ENCODE measurements at places on chromosomes 11 and 22.

- DNase-seq, result no peak
Observed at GRCh38 chr22:24969560-24970301, 17.2 kb downstream of the KIAA1671 start.

- no peak for DNase-seq
Observed at GRCh38 chr11:79609511-79609910, 168.7 kb upstream of the TENM4 start.

- no peak for DNase-seq
Observed at GRCh38 chr22:35651085-35651484, 2.8 kb downstream of the APOL6 start.

- DNase-seq, result no peak
Observed at GRCh38 chr22:45228401-45228754, 12.3 kb downstream of the KIAA0930 start.

GRCh38 chr11:116137753-116138152 lies 633.5 kb upstream of the CADM1 start:
- no peak for DNase-seq

- DNase-seq, result no peak
Observed at GRCh38 chr22:30398685-30399680, 2.2 kb downstream of the SEC14L2 start.

- no peak for DNase-seq
Observed at GRCh38 chr22:42327462-42328129, 57.1 kb upstream of the TCF20 start.

DNA sequence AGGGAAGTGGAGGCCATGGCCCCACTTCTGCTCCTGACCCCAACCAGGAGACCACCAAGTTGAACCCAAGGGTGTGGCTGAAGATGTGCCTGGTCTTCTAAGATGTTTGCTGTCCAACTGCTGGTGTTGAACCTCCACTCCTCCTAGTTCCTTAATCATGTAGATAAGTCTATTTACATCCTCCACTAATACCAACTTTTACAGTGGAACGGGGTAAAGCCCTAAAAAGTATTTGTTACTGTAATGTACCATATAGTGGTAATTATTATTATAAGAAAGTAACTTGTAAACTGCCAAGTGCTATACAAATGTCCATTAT lies 19.0 kb upstream of the RASSF10 start:
- DNase-seq, result no peak

DNA sequence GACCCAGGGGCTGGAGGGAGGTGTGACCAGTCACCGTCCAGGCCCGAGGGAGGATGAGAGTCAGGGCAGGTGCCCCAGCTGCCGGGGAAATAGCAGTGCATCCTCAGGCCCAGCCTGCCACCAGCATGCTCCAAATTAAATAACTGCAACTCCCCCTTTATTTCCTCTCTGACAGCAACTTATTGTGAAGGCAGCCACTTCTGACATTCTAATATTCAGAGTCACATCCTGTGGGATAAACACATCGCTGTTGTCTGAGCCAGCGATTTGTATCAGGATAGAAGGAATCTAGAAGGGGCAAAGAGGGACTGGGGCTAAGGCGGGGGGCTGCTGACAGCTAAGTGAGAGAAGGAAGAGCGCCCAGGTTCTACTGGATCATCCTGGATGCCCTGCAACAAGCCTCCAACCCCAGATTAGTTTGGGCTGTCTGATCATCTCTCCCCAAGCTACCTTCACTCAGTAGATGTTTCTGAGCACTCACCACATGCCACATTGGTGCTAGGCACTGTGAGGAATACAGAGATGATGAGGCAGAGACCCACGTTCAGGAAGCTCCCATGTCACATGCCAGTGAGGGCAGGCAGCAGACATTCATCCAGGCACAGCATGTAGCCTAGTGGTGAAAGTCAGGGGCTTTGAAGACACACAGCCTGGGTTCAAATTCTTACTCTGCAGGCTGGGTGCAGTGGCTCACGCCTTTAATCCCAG lies 214.1 kb downstream of the BUD13 start:
- no peak for DNase-seq

DNA sequence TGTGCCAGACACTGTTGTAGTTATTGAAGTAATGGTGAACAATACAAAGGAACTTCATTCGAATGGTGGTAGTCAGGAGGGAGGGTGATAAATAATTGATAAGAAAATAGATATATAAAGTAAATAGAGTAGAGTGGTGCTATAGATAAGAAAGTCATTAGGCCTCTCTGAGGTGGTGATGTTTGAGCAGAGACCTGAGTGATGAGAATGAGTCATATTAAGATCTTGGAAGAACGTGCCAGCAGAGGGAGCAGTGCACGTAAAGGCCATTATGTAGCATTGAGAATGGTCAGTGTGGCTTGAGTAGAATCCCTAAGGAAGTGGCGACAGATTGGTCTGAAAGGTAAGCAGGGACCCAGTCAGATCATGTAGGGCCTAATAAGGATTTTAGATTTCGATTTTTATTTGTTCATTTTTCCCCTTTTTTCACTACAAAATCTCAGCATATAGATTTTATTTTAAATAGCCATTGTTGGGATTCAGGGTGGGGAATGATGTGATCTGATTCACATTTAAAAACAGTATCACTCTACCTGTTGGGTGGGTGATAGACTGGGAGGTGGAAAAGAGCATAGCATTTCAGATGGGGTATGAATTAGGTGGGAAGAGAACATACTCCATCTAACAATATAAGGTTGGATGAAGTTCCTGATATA lies 44.7 kb downstream of the CCDC90B start:
- peak; percentile 48 for DNase-seq

DNA sequence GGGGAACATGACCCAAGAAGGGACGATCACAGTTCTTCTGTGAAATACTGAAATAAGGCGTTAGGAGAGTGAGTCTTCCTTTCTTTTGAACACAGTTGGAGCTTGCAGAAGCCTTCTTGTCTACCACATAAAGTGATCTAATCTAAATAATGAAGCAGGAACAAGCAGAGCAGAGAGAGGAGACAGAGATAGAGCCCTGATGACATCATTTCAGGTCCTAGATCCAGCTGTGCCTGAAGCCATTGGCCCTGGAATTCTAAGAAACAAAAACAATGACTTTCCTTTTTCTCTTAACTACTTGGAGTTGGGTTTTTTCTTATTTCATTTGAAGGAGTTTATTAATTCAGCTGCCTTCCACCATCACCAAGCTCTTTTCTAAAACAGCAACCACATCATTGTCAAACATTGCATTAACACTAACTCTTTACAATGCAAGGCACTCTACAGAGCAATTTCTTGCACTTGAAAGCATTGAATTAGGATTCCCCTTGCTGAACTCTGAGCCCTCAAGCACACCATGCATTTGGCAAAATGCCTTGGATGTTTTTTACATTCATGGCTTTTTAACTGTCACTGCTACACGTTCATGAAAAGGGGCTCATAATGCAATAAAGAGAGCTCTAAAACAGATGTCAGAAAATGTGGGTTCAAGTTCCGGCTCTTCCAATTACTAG lies 117.2 kb upstream of the TIMP3 start:
- no peak for DNase-seq

- DNase-seq, result no peak
Observed at GRCh38 chr11:112554586-112554985, 293.9 kb upstream of the PLET1 start.

GRCh38 chr11:2151500-2152257 lies 9.3 kb downstream of the INS start:
- peak; percentile 88 for DNase-seq

DNA sequence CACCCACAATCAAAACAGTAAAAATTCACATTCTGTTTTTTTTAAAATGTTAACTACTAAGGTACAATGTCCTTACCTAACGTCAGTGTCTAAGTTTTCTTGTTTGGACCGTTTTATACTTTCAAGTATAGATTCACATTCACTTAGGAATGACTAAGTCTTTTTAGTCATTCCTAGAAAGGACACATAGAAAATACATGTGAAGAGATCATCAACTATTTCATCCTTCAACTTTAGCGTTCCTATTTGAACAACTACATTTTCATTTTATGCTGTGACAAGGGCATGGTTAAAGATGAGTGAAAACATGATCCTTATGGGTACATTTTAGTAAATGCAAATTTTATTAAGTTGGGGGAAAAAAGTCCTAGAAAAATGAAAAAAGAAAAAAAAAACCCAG lies 62.8 kb downstream of the DDX10 start:
- DNase-seq, result no peak

DNA sequence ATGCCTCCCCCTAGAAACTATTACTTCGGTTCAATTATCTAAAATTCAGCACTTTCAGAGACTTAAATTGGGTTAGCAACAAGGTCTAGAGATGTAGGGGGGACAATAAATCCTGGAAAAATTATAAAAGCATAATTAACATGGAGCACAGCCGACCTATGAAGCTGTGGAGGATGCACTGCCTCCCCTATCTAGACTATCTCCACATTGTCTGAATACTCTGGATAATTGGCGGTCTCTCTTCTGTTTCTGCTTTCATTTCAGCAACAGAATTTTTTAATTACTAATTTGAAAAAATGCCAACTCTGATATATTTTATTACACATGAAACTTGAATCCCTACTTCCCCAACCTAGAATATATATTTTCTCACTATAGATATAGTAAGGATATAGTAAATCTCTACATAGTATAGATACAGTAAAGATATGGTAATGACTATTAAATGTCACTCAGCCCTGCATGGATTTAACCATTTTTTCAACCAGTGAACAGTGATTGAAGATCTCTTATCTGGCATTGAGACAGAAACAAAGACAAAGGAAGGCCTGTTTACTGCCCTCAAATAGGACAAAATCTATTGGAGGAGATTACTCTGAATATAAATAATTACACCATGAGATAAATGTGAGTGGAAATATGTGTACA lies 157.6 kb downstream of the BLID start:
- no peak for DNase-seq

- DNase-seq, result no peak
Observed at GRCh38 chr11:20056109-20056949, 103.9 kb downstream of the DBX1 start.

DNA sequence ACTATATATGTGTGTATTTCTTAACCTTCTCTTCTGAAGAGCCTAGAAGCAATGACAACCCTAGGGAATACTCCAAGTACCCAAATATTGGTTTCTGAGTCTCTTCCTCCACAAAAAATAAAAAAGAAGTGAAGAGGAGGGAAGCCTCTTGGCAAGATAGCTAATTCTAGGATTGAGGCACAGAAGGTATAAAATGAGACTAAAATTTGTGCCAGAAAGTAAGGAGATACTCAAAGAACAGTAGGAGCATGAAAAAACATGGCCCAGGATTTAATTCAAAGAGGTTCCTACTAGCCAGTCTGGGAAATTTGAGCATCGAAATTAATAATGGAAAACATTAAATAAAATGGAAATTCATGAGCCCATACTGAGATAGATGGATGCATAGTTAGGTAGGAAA lies 112.1 kb downstream of the PAX6 start:
- no peak for DNase-seq

DNA sequence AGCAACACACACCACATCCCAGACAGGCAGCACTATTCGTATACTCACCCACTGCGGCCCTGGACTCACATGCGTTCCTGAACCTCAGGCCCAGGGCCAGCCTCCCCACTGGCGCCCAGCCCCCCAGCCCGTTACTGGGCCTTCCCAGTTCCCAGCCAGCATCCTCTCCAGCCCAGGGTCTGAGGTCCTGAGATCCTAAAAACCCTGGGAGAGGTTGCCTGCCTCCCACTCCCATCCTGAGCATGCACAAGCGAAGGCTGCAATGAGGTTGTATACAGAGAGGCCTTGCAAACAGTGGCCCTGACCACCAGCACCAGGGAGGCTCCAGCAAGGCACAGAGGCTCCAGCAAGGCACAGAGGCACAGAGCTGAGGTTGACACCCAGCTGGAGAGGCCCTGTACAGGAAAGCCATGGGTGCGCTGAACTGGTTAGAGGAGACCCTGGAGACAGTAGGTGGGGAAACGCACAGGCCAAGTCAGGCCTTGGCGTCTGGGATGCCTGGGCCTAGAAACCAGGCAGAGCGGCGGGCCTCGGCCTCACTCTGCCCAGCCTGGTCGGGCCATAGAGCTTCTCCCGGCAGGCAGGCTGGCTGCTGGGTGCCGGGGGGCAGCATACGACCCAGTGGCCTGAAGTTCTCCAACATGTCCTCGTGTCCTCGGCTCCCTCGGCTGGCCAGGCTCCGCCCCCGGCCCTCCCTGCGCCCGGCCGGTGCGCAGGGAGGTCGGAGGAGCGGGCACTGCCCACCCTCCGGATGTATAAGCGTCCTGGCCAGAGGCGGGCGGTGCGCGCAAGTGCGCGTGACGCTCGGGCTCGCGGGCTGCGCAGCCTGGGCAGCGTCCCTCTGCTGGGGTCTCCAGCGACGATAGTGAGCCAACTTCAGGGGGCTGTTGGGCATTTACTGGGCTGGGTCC lies 2.3 kb upstream of the TBX1 start:
- no peak for DNase-seq

DNA sequence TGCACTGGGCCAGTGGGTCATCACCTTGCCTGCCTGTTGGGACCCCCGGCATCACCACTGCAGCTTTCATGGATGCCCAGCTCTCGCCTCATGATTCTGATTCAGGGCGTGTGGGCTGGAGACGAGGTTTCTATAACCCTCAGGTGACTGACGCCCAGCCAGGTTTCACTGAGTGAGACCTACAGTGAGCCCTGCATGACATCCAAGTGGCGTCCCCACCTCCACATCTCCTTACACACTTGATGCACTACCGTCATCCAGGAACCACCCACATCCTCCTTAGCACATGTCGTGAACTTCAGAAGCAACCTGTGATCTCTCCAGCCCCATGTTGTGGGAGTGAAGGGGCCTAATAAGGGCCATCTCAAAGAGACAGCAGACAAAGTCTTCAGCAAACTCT lies 257.5 kb downstream of the CTTN start:
- DNase-seq, result no peak

DNA sequence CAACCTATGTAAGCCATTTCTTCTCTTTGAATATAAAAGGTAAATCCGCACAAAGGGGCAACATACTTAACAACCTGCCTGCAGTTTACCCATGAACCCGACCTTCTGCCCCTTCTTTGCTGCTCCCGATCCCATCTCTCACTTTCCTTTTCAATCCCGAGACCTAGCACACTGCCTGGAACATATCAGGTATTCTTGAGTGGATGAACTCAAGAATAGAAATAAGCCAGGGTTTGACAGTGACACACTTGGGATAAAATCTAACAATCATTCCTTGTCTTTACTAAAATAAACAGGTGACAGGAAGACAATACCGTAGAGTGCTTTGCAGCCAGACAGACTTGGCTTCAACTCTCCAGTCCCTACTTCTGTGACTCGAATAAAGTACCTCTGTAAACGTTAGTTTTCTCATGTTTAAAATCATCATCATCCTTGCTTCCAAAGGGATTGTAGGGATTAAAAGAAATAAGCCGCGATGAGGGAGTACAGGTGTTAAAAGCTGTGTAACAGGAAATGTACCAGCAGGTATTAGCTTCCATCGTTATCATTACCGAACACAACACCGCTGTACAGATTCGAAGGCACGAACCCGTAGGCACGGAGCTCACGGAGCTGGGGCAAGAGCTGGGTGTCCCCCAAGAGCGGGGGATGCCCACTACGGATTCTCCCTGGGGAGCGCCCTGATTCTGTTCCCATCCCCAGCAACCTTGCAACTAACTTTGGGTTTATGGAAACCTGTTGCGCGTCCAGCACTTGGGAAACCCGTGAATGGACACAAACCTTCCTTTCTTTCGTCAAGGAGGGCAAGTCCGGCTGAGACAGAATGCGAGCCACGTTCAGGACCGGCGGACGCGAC lies 720 bp downstream of the UFD1 start:
- DNase-seq, result no peak

- DNase-seq, result no peak
Observed at GRCh38 chr11:123428116-123428715, 1.9 kb upstream of the GRAMD1B start.

GRCh38 chr11:113332638-113333329 lies 18.4 kb downstream of the TTC12 start:
- no peak for DNase-seq

- DNase-seq, result peak; percentile 67
Observed at GRCh38 chr11:119094816-119095065, 6.9 kb downstream of the DPAGT1 start.

- DNase-seq, result no peak
Observed at GRCh38 chr11:61539006-61539405, 30.5 kb downstream of the LRRC10B start.
